ENCODE measurements at places on chromosomes 1 and 21.
A peak's percentile ranks its signal among the peaks of the same experiment; 100 is the strongest.

DNA sequence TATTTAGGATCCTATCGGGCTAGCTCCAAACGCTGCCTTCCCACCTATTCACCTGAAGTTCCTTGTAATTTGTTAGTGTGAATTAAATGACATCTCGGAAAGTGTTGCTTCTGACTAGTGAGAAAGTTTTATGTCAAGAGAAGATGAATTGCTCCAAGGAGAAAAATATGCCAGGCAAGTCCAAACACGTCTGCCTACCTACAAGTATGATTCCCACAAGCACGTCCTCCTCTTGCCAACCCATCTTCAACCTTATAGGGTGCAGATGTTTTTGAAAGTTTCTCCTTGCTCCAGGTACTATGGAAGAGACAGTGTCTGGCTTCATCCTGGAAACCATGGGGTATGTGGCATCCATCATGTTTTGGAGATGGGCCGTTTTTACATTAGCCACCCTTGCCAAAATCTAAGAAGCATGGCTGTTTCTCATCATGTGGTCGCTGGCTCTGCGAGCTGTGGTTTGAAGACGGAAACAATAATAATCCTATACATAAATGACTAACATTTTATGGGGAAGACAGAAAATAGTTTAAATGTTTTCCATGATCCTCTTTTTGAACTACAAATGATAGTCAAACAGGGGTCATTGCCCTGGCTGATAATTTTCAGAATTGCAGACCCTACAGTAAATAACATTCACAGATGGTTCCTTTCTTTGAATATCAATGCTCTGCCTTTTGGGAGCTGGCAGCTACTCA, 505.8 kb downstream of the SMYD3 start:
- DNase-seq: no peak

DNA sequence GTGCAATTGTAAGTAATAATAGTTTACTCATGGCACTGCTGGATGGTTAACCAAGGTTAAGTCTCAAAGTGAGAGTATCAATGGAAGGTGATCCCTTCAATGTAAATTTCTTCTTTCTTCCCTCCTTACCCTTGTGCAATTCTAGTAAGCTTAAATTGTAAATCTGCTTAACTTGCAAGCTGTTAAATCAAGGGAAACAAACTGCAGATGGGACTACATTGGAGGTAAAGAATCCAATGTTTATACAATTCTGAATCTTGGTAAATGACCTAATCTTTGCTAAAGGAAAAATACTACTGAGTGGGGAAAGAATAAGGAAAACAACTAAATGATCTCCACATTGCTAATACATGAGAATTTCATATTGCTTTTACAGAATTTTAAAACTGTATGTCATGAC, 6.7 kb upstream of the CD55 start:
- no peak for DNase-seq

DNA sequence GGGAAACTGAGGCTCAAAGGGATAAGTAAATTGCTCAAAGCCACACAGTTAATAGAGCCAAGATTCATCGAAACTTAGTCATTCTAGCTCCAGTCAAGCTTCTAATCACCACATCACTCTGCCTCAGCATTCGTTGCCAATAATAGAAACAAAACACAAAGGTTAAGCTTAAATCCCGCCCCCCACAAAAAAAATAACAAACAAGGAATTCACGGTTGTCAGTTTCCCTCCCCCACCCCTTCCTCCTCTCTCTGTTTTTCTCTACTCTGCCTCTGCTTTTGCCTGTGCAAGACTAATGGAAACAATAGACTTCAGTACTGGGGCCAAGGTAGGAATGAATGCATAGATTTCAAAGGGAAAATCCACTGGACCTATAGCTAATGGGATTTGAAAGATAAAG, 70.7 kb upstream of the ZNF644 start:
- DNase-seq: no peak

- DNase-seq: no peak
Measured at GRCh38 chr1:18009055-18009454, 98.5 kb upstream of the IGSF21 start.

DNA sequence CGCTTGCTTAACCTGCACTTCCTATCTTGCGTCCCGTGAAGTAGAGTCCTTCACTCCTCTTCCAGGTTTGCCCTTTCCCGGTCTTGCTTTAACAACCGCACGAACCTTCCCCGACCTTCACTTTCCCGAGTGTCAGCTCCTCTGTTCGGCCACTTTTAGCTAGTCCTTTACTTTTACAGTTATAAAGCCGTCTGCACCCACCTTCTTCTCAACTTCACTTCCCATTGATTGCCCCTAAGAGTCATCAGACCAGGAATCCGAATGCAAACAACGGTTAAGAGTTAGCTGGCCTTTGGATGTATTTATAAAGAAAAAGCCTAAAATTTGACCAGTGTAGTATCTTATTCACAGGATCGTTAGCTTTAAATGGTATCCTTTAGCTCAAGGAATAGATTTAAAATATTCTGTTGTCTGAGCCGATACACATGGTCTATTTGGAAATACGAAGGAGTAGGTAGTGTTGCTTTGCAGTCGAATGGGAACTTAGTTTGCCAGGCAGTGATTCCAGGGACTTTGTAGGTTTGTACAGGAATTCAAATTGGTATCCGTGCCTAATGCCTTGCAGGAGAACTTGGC, 1.4 kb downstream of the PPP2R5A start:
- DNase-seq: no peak

GRCh38 chr1:101363891-101364318, 127.1 kb downstream of the S1PR1 start:
- no peak for DNase-seq

- DNase-seq: no peak
Measured at GRCh38 chr21:45900034-45900868, 81.3 kb upstream of the COL6A1 start.

DNA sequence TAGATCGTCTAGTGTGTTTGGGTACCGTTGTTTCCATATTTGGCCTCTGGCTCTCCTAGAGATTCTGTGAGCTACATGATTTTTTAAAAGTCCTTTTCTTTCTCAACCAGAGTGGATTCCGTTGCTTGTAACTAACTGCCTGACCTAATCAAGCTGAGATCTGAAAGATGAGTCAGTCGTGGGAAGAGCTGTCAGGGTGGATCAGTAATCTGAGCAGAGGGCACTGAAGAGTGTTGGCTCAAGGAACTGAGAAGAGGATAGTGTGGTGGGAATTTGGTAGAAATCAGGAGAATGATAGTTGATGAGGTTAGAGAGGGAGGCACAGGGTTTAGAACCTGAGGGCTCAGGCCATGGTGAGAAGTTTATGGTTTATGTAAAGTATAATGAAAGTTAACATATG, 52.2 kb downstream of the TRAF5 start:
- DNase-seq: no peak

GRCh38 chr1:34915521-34915920, 13.9 kb downstream of the DLGAP3 start:
- no peak for DNase-seq

DNA sequence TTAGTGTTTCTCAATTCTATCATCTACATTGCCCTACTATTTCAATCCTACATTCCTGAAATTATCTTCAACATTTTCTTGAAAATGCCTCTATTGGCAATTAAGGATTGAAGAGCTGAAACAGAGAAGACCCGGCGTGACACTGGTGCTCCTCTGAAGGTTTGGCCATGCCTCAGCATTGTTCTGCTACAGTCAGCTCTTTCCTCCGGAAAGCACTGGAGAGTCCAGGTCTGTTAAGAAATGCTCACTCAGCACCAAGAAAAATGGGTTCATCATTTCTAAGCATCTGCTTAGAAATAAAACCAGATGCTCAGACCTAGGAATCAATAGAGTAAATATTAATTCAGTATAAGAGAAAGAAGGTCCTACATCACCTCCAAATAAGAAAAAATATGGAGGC, 58.8 kb downstream of the WARS2 start:
- no peak for DNase-seq

DNA sequence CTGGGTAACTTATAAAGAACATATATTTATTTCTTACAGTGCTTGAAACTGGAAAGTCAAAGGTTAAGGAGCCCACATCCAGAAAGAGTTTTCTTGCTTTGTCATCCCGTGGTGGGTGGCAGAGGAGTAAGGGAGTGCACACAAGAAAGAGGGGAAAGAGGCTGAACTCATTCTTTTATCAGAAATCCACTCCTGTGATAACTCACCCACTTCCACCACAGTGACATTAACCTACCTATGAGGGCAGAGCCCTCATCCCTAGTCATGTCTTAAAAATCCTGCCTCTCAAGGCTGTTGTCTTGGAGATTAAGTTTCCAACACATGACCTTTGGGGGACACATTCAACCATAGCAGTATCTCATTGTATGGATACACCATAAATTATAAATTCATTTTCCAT, 32.5 kb upstream of the RGS4 start:
- DNase-seq: no peak

GRCh38 chr1:175399795-175400194, 207.2 kb upstream of the KIAA0040 start:
- DNase-seq: no peak

GRCh38 chr1:227417756-227418480, 99.6 kb upstream of the CDC42BPA start:
- DNase-seq: no peak

- no peak for DNase-seq
Measured at GRCh38 chr1:115679141-115679611, 37.4 kb downstream of the VANGL1 start.

- DNase-seq: no peak
Measured at GRCh38 chr1:18480315-18481189, at the start of gene KLHDC7A. TSS of gene KLHDC7A (plus strand) at chr1:18480930. CDS start at chr1:18480982, 52 bp downstream.

- DNase-seq: no peak
Measured at GRCh38 chr1:917076-917459, 6.7 kb upstream of the SAMD11 start.

GRCh38 chr1:156356875-156357534, 12.0 kb upstream of the RHBG start:
- DNase-seq: peak; percentile 53

DNA sequence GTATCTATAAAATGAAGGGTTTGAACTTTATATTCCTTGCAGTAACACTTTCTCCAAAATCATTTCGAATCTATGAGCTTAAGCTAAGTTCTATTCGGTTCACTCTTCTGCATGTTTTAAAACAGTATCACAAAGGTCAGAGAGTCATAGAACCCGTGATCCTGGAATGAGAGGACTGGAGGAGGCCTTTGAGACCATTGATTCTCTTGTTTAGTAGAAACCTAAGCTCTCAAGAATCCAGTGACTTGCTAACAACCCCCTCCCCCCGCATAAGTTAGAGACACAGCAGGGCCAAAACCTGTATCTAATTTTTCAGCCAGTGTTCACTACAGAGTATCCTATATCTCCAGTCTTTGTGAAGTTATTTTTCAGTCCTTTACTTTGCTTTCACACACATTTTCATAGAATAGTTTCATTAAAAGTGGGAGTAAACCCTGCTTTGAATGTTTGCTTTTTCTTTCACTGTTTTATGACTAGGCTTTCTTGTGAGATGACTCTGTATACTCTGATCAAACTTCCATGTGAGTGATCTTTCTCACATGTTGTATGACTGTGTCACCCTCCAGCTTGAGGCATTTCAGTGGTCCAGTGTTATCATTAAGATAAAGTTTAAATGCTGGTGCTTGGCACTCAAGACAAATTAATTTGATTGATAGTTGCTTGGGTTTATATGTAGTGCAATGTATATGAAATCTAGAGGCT, 275.4 kb upstream of the SGIP1 start:
- DNase-seq: no peak

GRCh38 chr1:175676991-175677390, 66.4 kb downstream of the TNR start:
- no peak for DNase-seq

- no peak for DNase-seq
Measured at GRCh38 chr1:195939844-195940243, 668.4 kb downstream of the KCNT2 start.

- DNase-seq: no peak
Measured at GRCh38 chr1:67138813-67139499, 4.2 kb upstream of the C1orf141 start.

DNA sequence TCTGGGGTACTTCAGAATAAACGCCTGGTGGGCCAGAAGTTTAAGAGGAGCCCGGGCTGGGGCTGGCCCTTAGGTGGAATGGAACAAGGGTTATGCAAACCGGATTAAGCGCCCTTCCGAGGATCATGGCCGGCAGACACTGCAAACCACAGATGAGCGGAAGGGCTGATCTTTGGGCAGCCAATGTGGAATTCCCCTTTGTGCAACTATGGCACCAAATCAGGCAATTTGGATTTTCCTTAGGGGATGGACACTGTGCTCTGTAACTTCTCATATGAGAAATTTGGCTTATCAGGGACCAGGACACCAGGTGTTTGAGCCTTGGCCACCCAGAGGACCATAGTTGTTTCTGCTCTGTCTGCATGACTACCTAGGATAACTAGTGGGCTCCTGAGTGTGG, 5.7 kb upstream of the IL10 start:
- DNase-seq: no peak

All from stimulated activated CD4-positive, alpha-beta T cell treated with anti-CD3 and anti-CD28 coated beads, Interleukin-15, amount 100 ng/mL, for 1 hour (primary cell).